ENCODE measurements at places on chromosomes 1 and 21.

- no peak for DNase-seq
Observed at GRCh38 chr1:94000510-94001282, 91.5 kb upstream of the GCLM start.

DNA sequence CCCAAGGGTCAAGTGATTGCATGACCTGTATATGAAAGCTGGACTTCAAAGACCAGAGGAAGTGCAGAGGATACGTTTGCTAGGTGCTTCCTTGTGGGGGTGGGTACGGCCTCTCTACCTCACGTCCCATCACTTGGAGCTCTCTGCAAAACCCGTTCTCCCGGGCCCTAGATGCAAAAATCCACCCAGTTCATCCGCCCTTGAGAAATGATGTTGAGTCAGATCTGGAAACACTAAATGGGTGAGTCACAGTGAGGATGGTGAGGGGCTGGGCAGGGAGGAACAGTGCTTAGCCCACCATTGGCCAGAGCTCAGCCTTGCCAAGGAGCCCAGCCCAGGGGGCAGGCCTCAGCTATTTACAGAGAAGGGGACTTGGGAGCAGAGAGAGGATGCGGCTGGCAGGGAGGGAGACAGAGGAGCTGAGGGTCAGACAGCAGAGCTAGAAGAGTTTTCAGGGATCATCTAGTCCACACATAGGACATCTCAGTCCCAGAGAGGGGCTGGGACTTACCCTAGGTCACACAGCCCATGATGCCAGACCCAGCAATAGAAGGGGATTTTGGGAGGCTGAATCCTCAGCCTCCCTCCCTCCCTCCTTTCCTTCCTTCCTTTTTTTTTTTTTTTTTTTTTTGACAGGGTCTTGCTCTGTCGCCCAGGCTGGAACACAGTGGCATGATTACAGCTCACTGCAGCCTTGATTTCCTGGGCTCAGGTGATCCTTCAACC is 14.6 kb downstream of the ARHGEF10L start:
- DNase-seq: no peak

- DNase-seq: no peak
Observed at GRCh38 chr1:201295861-201296260, 12.6 kb downstream of the PKP1 start.

DNA sequence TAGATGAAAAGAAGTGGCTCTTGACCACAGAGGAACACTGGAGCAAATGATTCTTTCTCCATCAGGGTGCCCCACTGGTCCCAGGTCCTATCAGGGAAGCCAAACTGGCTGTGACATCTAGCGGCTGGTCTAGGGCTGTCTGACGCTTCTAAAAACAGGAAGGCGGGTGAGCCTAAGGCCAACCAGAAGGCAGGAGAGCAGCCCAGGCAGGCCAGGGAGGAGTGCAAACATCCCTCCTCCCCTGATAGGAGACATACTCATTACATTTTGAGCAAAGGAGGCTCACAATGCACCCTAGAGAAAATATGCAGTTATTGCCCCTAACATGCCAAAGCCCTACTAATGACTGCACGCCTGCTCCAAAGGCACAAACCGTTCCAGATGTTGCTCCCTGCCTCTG is 10.4 kb upstream of the FOXE3 start:
- no peak for DNase-seq

DNA sequence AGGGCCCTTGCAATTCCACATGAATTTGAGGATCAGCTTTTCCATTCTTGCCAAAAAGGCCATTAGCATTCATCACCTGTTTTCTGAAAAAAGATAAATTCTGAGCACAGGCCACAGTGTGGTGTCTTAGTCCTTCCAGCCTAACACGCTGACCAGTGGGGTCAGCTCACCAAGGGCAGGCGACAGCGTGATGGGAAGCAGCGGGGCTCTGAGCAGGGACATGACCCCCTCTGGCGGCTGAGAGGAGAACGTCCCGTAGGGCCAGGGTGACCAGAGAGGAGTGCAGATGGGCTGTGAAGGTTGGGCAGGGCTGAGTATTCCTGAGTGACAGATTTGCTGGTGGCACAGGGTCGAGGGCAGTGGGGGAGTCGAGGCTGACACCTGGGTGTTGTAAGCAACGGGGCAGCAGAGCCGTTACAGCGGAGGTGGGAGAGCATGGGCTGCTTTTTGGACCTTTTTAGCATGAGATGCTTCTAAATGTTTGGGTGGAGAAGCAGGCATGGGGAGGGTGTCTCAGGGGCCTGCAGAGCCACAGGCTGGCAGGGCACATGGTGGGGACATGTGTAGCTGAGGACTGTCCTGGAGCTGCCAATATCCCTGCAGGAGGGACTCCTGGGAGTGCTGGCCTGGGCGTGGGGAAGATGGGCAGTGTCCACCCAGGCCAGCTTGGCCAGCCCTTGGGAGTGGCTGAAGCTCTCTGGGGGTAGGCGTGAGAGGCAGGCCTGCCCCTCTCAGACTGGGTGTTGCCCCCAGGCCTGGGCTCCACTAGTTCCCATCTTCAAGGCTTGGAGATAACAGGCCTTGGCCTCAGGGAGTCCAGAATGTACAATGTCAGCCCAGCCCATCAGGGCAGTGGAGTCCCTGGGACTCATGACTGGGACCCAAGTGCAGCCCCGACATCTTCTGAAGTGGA is 8.6 kb upstream of the CALML6 start:
- DNase-seq: peak; percentile 39

DNA sequence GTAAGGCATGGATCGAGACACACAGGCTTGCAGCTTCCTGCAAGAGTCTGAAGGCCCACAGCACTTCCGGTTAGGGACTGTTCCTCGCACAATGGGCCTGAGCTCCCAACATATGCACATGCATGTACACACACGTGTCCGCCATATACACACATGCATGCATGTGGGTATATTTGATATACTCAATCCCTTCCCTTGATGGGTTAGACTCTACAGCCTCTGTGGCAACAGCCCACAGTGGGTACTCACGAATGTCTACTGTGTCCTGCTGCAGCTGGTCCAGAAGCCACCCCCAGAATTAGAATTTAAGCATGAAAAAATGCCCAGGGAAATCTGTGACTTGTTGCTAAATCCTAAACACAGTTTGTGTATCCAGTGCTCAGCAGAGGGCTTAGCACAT is 9.9 kb downstream of the F3 start:
- no peak for DNase-seq
